ENCODE measurements at places on chromosomes 11 and 22.

GRCh38 chr22:30783021-30783420 is 88.3 kb downstream of the OSBP2 start:
- DNase-seq = no peak

DNA sequence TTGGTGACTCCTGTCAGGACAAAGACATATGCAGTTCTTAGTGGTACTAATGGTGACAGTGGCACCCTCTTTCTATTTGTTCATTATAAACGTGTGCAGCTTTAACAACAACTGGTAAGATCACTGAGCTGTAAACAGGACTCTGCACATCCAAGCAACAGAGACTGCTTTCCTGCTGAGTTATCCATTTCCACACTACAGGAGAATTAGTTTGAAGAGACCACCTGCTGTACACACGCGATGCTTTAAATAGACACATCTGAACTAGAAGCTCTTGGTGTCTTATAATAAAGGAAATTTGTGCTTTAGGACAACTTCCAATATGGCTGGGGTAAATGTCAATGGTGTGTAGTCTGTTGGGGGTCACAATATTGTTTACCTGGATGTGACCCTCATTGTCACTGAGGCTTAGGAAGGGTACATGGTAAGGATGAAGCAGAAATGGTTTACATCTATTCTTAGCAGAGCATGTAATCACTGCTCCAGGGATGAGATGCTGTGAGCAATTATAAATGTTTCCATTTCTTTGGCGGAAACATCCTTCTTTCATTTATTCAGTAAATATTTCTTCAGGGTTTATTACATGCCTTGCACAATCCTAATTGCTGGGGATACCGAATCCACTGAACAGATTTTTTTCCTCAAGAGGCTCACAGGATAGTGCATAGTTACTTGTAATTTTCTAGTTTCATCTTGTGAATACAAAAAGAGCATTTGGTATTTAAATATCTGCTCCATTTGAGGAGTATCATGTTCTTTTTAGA is 354.0 kb upstream of the CCDC90B start:
- no peak for DNase-seq

- DNase-seq = no peak
These were observed 149.0 kb downstream of the CEP164 start for GRCh38 chr11:117476531-117477142.

- no peak for DNase-seq
These were observed 268.5 kb downstream of the NTM start for GRCh38 chr11:131638889-131639288.

GRCh38 chr11:35363246-35363801 is 56.0 kb downstream of the SLC1A2 start:
- DNase-seq = no peak

DNA sequence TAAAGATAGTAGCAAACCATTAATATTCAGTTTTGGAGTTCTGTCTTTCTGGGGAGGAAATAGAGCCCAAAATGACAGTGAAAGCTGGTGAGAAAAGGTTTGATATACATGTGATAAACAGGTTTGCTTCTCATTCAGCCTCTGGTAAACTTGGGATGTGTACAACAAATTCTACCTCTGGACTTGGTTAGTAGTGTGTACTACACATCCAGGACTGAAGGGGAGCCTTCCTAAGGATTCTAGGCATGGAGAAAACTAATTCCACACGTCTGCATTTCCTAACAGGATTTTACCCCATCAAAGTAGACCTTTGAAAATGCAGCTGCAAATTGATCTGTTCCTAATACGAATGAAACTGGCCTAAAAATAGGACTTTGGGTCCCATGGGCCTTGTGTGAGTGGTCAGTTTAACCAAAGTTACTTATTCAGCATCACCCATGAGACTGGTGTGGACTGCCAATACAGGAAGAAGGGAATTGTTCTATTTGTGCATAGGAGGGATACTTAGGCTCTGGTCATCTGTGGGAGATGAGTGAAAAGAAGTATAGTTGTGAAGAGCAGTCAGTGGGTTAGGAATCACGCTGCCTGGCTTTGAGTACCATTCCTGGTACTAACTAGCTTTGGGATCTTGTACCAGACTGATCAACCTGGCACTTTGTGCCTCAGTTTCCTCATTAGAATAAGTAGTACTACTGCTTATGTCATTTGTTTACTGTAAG is 74.2 kb downstream of the YAP1 start:
- no peak for DNase-seq

- DNase-seq = peak; percentile 39
These were observed 11.2 kb downstream of the MAP4K2 start for GRCh38 chr11:64791781-64792291.

GRCh38 chr11:21480240-21480639 is 712.6 kb upstream of the ANO5 start:
- DNase-seq = no peak

Data from H7 (cell line).